ENCODE measurements at places on chromosomes 3 and 15.

- H3K4me3 ChIP-seq, result no peak overlapping the region
- H3K27ac ChIP-seq, result no peak overlapping the region
- DNase-seq, result no peak
- no peaks in the 10 kb centered on the region for H3K36me3 ChIP-seq
These were observed 25.8 kb downstream of the GREM1 start for GRCh38 chr15:32743411-32744140.

DNA sequence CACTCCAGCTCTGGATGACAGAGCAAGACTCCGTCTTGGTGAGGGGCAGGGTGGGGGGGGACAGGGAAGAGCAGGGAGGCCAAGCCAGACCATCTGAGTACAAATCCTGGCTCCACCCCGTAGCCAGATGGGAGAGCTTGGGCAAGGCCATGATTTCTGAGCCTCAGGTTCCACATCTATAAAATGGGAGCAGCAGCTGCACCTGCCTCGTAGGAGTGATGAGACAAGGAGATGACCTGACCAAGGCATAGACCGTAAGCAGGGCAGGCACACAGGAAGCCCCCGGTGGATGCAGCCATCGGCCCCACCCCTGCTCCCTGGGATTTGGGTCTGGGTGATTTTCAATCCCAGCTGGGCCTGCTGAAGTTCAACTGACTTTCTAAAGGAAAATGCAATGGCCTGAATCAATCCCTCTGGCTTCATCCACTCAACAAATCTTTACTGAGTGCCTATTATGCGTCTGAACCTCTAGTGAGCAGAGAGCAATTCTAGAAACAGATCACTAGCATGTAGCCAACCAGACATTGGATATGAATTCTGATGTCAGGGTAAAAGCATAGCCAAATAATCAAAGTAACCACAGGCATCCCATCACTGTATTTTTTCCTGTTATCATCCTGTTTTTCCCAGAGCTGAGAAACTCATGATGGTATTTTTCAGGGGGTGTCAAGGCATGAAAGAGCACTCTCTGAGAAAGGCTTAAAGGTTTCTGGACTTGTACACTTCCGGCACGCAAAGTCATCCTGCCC lies 141.2 kb downstream of the NUP210 start:
- no peak overlapping the region for H3K4me3 ChIP-seq
- H3K27me3 ChIP-seq, result no peaks in the 10 kb centered on the region
- H3K4me1 ChIP-seq, result peaks cover 8% of the 10 kb centered on the region
- no peaks in the 10 kb centered on the region for H3K36me3 ChIP-seq
- no peak overlapping the region for H3K27ac ChIP-seq

GRCh38 chr3:151768393-151768930 lies 34.7 kb downstream of the AADACL2 start:
- H3K27me3 ChIP-seq, result no peaks in the 10 kb centered on the region
- peaks cover 13% of the 10 kb centered on the region for H3K4me1 ChIP-seq
- DNase-seq, result no peak
- no peaks in the 10 kb centered on the region for H3K36me3 ChIP-seq
- no peak overlapping the region for H3K27ac ChIP-seq
- no peak overlapping the region for H3K4me3 ChIP-seq

GRCh38 chr3:177468331-177468730 lies 271.0 kb upstream of the TBL1XR1 start:
- peaks cover 20% of the 10 kb centered on the region for H3K4me1 ChIP-seq
- no peaks in the 10 kb centered on the region for H3K27me3 ChIP-seq
- no peak overlapping the region for H3K27ac ChIP-seq
- no peak overlapping the region for H3K4me3 ChIP-seq
- no peak for DNase-seq

GRCh38 chr3:105162448-105162847 lies 204.3 kb upstream of the ALCAM start:
- H3K4me3 ChIP-seq, result no peak overlapping the region
- no peaks in the 10 kb centered on the region for H3K27me3 ChIP-seq
- H3K4me1 ChIP-seq, result peaks cover 13% of the 10 kb centered on the region
- H3K36me3 ChIP-seq, result no peaks in the 10 kb centered on the region

GRCh38 chr3:112815981-112816380 lies 30.7 kb downstream of the CD200R1L start:
- H3K27ac ChIP-seq, result no peak overlapping the region
- no peaks in the 10 kb centered on the region for H3K36me3 ChIP-seq
- no peak for DNase-seq
- H3K4me3 ChIP-seq, result no peak overlapping the region
- no peaks in the 10 kb centered on the region for H3K27me3 ChIP-seq

- H3K27me3 ChIP-seq, result no peaks in the 10 kb centered on the region
- H3K4me1 ChIP-seq, result no peaks in the 10 kb centered on the region
- no peaks in the 10 kb centered on the region for H3K36me3 ChIP-seq
- H3K27ac ChIP-seq, result no peak overlapping the region
- H3K4me3 ChIP-seq, result no peak overlapping the region
These were observed 356.5 kb upstream of the SLCO3A1 start for GRCh38 chr15:91496754-91497691.

DNA sequence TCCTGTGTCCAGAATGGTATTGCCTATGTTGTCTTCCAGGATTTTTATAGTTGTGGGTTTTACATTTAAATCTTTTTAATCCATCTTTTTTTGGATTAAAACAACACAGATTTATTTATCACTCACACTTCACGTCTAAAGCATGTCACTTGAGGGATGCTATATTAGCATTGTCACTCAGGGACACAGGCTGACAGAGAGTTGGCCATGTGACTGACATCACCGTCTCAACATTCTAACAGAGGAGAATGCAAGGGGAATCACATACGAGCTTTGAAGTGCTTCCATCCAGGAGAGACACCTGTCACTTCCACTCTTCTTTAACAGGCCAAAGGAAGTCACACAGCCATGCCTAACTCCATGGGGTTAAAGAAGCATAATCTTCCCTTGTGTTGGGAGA lies 204.6 kb upstream of the AZI2 start:
- no peaks in the 10 kb centered on the region for H3K36me3 ChIP-seq
- H3K27me3 ChIP-seq, result no peaks in the 10 kb centered on the region
- H3K4me1 ChIP-seq, result no peaks in the 10 kb centered on the region
- H3K27ac ChIP-seq, result no peak overlapping the region
- H3K4me3 ChIP-seq, result no peak overlapping the region
- no peak for DNase-seq

- H3K27me3 ChIP-seq, result no peaks in the 10 kb centered on the region
- DNase-seq, result no peak
- no peaks in the 10 kb centered on the region for H3K4me1 ChIP-seq
- H3K4me3 ChIP-seq, result no peak overlapping the region
- peaks cover 6% of the 10 kb centered on the region for H3K36me3 ChIP-seq
These were observed 500.4 kb upstream of the CDIN1 start for GRCh38 chr15:36079021-36079420.

DNA sequence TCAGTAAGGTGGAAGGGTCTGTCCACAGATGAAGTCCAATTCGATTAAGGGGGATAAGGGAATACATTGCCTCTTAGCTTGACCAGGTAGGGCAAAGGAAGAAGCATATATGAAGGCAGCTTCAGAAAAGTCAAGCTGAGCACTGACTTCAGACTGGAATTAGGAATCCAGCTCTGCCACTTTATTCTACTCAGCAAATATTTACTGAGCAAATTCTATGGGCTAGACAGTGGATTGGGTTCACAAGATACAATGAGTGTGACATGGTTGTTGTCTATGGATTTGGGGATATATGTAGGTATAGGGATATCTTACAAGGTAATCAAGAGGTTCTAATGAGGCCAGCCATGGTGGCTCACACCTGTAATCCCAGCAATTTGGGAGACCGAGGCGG lies 526 bp downstream of the ADIPOQ start:
- no peaks in the 10 kb centered on the region for H3K4me1 ChIP-seq
- H3K27me3 ChIP-seq, result peaks cover 7% of the 10 kb centered on the region
- no peak overlapping the region for H3K27ac ChIP-seq
- no peak overlapping the region for H3K4me3 ChIP-seq

GRCh38 chr3:57949785-57950615 lies 58.2 kb upstream of the FLNB start:
- no peak for DNase-seq
- peak overlapping the region; percentile 88 for H3K27ac ChIP-seq
- H3K36me3 ChIP-seq, result no peaks in the 10 kb centered on the region
- H3K4me3 ChIP-seq, result no peak overlapping the region
- no peaks in the 10 kb centered on the region for H3K27me3 ChIP-seq
